ENCODE measurements at places on chromosomes 11 and 22. TPM values are rescaled to one million over a fixed set of nuclear protein-coding genes. Genes with fewer than 3 reads are reported as not detected.

Gene OR10A4
- total RNA-seq, result not detected

Gene CDK2AP2
- 84.4 TPM for total RNA-seq

Gene ACTN3
- 0.06 TPM for total RNA-seq

Gene CCDC87
- total RNA-seq, result 0.63 TPM

Gene OR51E2
- not detected for total RNA-seq

Gene OR52N1
- not detected for total RNA-seq

Gene ZP1
- 0.14 TPM for total RNA-seq

Gene RFPL2
- 0.16 TPM for total RNA-seq

Gene WNT11
- 1.6 TPM for total RNA-seq

Gene C11orf97
- total RNA-seq, result not detected

Gene GDPD4
- not detected for total RNA-seq

Gene SLC22A12
- total RNA-seq, result not detected

Gene HSPB2
- not detected for total RNA-seq

Gene PRAME
- total RNA-seq, result 117 TPM

Gene TMEM121B
- total RNA-seq, result 0.20 TPM

Gene DRD4
- total RNA-seq, result 0.12 TPM

Gene ALX4
- 1.9 TPM for total RNA-seq

Gene MCAT
- 23.8 TPM for total RNA-seq

Gene LRRC10B
- 0.14 TPM for total RNA-seq

Gene CASP4
- total RNA-seq, result 3.8 TPM

Measured in A549 treated with Hydrocortisone at 1 μM for 4 hours (cell line).